ENCODE measurements at places on chromosomes 4 and X. TPM values are rescaled to one million over a fixed set of nuclear protein-coding genes. Genes with fewer than 3 reads are reported as not detected.

The GNRHR gene
- not detected for polyA plus RNA-seq

The AKAP14 gene
- not detected for polyA plus RNA-seq

The PTTG2 gene
- 0.56 TPM for polyA plus RNA-seq

The ETDA gene
- polyA plus RNA-seq: not detected

The LRPAP1 gene
- polyA plus RNA-seq: 231 TPM

The TEX13C gene
- not detected for polyA plus RNA-seq

The RHOXF2 gene
- polyA plus RNA-seq: not detected

The NLGN4X gene
- 5.1 TPM for polyA plus RNA-seq

The LRCH2 gene
- polyA plus RNA-seq: 8.6 TPM

The RAB40A gene
- polyA plus RNA-seq: 1.4 TPM

The PACRGL gene
- 18.3 TPM for polyA plus RNA-seq

DNA sequence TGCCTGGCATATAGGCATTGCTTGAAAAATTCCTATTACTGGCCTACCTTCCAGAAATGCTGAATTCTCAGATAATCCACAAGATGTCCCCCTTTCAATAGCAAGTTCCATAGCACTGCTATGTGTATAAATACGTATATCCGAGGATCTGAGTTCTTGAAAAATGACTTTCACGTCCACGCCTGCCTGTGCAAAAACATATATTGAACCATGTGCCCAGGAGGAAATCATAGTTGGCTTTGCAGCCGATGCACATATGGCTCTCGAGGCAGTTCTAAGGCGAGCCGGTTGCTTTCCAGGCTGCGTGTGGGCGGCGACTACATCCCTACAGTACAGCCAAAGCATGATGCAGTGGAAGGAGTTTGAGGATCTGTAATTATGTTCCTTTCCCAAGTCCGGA, 55.4 kb upstream of the ESX1 start:
- DNase-seq: peak; percentile 1

- no peak for DNase-seq
Measured at GRCh38 chrX:1601768-1602085, 10.3 kb downstream of the AKAP17A start.

DNA sequence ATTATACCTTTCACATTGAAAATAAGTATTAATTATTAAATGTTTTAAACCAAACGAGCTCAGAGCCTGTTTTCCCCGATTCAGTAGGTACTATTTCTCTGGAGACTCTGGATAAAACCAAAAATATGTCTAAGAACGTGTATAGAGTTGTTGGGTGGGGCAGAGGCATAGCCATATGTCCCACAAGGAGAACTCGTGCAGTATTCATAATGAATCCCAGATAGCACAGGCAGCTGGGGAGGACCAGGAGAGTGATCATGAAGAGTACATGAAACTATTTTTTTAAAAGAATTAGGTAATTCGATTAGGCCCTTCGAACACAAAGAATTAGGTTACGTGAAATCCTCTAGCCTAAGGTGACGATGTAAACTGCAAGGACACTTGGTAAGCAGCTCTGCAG, 76.1 kb downstream of the CLDN22 start:
- DNase-seq: no peak

DNA sequence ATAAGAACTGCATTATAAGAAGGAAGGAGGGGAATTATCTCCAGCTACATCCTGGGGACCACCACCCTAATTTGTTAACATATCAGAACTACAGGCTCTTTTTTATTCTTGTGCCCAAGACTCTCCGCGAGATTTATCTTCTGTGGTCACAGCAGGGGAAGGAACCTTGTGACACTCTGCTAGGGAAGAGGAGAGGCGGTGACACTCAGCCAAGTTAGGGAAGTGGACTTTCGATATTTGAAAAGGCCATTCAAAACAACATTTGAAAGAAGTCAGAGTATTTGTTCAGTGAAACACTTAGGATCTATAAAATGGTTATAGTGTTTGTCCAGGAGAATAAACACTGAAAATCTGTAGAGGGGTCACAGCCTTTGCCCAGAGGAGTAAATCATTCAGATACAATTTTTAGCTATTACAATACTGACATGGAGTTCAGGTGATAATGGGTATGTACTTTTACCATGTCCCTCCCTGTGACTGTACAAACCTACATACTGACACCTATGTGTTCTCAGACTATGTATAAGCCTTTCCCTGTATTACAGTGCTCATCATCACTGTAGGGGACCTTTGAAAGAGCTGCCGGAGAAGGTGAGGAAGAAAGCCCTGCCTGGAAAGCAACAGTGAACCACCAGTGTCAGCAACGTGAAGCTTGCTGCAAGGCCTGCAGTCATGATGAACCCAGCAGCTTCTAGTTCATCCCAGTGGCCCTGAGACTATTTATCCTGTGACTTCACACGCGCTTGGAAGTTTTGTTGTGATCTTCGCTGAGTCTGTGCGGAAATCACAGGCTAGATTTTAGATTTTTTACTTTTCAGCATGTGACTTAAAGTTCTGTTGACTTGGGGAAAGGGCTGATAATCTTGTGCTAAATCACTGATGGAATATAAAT, 8.5 kb upstream of the PTTG2 start:
- no peak for DNase-seq

DNA sequence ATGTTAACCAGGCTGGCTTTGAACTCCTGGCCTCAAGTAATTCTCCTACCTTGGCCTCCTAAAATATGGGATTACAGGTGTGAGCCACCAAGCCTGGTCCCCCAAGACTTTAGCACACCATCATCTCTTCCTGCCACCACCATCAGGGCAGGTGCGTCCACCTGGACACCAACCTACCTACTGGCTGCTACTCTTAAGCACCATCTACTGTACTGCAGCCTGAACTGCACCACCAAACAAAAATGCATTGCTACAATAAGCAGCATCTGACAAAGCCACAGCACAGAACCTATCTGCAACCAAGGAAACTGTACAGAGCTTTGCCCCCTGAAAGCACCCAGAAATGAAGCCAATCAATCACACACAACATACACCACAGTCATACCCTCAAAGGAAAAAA, 139.7 kb downstream of the EFHC2 start:
- DNase-seq: no peak

- DNase-seq: peak; percentile 5
Measured at GRCh38 chr4:150366487-150366999, 215.4 kb upstream of the MAB21L2 start.

- no peak for DNase-seq
Measured at GRCh38 chr4:123190176-123190575, 206.4 kb upstream of the SPRY1 start.

DNA sequence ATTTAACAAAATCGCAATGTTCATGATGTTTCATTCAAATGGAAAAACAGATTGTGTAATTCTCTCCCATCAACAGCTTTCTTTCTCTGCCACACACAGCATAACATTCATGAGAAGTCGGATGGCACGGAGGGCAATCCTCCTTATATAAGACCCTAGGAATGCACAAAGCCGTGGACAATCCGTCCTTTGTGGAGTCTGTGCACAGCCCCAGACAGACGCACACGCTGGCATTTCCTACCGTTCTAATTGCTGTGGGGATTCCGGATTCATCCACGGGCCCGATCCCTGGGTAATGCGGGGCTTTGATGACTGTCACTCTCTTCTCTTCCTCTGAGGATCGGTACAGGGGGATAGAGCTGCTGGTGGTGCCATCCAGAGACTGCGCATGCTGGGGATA, 121.9 kb upstream of the PDLIM3 start:
- no peak for DNase-seq

DNA sequence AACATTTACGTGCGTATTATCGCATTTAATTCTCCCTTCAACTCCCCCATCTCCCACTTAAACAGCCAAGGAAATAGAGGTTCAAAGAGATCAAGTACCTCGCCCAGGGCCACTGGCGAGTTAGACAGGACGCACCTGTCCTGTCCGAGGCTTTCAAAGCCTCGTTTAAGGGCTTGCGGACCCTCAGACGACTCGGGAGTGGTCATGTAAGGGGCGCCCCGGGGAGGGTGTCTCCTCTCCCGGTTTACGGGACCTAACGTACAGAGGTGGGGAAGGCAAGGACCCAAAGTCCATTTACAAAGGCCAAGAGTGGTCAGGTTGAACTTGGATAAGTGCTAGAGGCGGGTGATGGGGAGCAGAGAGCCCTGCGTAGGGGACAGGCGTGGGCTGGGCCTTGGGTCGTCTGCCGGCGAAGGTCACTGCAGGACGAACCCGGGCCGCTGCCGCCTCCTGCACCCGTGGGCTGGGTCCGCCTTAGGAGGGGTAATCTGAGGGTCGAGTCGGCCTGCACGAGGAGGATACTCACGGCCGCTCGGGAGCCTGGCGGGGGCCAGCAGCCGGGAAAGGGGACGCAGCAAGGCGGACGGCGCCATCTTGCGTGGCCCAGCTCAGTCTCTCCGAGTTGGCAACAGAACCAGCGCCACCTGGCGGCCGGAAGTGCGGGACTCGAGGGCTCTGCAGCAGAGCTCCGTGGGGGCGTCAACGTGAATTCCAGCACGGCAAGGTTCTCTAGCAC, 5.9 kb upstream of the NAA15 start:
- DNase-seq: peak; percentile 85

DNA sequence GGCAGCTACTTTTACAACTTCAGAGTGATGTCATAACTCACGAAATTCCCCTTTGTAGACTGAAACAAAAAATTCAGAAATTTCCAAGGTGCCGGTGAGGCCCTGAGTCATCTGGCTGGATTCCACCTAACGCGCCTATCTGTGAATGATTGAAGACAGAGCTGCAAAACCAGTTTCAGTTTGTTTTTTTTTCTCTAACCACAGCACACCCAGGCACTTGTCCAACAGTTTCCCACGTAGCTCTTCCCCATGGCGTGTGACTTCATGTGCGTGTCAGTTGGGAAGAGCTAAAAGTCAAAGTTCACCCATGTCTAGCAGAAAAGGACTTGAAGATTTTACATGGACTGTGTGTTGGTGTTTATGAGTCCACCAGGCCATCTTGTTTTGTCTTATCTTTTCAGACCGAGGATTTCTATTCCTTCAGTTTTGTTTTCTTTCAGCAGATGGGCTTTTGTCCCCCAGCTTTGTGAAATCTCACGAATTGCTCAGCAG, 16.4 kb downstream of the TCEANC start:
- DNase-seq: no peak

DNA sequence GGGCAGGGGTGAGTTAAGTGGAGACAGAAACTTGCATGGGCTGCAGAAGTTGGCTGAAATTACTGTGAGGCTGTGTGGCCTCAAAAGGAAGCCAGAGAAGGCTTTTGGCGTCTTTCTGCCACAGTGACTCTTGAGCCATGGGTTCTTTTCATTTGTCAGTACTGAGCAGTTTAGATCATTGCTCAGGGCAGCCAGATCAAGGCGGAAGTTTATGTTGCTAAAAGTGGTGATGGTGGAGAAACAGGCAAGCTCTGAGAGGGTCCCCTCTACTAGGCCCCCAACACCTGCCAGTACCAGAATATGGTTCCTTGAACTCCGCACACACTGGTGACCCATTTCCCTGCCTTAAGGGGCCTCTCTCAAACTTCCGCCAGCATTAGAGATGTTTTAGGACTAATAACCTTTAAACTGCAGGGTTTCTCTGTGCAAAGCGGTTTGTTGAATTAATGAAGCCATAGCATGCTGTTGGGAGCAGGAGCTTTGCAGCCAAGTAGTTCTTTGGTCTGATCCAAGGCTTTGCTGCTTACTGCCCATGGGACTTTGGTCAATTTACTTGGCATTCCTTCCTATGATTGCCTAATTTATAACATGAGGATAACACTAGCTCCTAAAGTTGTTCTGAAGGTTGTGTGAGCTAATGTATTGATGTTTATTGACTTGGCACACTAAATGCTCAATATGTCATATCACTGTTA, 34.5 kb downstream of the RNF175 start:
- DNase-seq: no peak

DNA sequence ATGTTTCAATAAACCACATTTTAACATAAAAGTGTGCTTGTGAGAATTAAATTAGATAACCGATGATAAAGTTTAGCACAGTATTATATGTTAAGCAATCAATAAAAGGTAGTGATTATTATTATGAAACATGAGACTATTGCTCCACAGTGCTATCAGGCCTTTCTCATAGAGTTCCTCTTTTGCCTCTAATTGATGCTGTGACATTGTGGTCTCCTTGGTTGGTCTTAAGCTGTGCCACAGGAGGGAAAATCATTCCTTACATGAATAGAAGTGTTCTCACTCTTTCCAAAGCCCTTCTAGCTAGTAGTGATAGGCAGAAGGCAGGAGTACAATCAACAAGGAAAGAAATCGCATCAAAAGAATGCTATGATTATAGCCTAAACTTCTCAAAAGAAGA, 9.2 kb upstream of the PDHA2 start:
- DNase-seq: no peak

GRCh38 chr4:7782783-7783182, 156.9 kb downstream of the AFAP1 start:
- DNase-seq: no peak

DNA sequence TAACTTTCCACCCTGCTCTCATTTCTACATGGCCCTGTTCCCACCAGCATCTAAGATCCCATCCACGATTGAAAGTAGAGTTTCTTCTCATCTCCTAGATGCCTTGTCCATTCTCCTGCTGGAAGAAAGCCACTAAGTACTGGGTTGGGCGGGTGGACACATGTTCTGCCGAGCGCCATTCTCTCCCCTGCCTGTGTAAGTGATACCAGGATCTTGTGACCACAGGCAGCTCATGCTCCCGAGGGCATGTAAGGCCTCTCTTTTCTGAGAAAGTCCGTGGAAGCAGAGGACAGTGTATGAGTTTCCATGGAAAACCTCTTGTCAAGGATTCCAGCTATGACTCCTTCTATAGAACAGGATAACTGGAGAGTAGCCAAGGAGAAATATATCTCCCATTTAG, 3.3 kb upstream of the SLC25A4 start:
- no peak for DNase-seq

DNA sequence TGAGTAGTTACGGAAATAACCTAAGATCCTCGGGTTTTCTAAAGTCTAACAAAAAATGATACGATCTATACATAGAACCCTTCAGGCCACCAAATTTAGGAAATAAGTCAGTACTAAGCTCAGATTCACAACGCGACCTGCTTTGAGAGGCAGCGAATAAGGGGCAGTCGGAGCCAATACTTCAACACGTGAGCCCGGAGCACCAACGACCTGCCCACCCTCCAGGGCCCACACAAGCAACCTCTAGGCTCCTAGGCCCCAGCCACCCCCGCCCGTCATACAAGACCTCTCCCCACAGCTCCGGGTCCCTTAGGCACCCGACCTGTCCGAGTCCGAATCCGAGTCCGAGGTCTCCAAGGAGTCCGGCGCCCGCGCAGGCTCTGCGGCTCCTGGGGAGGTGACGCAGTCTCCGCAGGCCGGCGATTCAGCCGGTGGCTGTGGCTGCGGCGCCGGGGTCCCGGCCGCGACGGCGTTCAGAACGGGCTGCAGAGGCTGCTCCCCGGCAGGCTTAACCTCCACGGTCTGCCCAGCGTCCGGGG, 580 bp downstream of the NAF1 start:
- DNase-seq: no peak

DNA sequence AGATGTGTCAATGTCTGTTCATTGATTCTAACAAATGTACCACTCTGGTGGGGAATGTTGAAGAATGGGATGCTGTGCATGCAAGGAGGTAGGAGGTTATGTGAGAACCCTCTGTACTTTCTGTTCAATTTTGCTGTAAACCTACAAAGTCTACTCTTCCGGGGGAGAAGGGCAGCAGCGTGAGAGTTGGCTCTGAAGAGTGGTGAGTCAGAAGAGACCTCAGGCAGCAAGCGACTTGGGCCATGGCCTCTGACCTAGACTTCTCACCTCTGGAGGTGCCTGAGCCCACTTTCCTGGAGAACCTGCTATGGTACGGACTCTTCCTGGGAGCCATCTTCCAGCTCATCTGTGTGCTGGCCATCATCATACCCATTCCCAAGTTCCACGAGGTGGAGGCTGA, 26.7 kb downstream of the MANBA start:
- no peak for DNase-seq

All from urinary bladder (tissue), 4 donors.